ENCODE measurements at places on chromosomes 11 and 22.

DNA sequence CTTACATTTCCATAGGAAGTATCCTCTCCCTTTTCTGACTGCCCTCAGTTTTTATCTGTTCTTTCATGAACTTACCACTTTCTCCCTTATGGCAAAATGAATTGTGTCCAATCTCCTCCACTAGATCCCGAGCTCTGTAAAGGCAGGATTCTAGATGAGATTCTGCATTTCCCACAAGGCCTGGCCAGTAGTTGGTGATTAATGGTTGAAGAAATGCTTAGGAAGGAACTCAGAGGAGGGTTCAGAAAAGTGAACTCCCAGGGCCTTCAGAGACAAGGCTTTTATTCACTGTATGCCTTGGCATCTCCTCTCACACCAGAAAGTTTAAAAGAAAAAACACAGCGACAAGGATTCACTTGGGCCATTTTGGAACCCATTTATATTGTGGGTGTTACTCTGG lies 66.2 kb downstream of the CCDC81 start:
- no peak for DNase-seq

DNA sequence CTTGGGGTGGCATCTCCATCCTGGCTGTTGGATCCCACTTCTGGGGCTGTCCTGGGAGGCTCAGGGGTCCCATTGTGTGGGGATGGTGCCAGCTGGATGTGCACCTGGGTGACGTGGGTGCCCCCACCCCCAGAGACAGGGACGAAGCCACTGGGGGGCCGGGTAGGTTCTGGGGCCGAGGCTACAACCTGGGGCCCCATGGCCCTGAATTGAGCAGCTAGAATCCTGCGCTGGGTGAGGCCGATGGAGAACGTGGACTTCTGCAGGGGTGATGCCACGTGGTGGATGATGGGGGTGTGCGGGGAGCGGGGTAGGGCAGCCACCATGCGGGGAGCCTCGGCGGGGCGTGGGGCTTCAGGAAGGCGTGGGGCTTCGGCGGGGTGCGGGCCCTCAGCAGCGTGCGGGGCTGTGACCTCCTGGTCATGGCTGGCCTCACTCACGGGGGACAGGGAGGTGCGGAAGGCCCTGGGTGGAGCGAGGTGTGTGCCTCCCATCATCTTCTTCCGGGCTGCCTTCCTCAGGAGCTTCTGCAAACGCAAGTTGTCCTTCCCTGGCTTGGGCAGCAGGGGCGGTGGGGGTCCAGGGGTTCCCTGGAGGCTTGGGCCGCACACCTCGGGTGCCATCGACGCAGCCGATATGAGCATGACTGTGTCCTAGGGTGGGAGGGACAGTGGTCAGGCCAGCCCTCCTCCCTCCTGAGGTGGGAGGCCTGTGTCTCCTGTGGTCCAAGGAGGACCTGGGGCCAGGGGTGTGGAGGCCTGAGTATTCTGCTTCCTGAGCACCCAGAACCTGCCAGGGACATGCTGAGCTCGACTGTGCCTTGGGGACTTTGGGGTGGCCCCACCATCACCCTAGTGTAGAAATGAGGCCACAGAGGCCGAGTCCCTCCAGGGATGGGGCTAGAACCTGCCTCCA lies 1.5 kb downstream of the PRR33 start:
- DNase-seq, result no peak

GRCh38 chr11:116853461-116854073 lies 16.1 kb upstream of the APOA1 start:
- DNase-seq, result peak; percentile 99

- DNase-seq, result no peak
Measured at GRCh38 chr11:107951155-107951554, 22.9 kb downstream of the RAB39A start.

GRCh38 chr11:94536386-94536785 lies 7.3 kb upstream of the FUT4 start:
- no peak for DNase-seq

DNA sequence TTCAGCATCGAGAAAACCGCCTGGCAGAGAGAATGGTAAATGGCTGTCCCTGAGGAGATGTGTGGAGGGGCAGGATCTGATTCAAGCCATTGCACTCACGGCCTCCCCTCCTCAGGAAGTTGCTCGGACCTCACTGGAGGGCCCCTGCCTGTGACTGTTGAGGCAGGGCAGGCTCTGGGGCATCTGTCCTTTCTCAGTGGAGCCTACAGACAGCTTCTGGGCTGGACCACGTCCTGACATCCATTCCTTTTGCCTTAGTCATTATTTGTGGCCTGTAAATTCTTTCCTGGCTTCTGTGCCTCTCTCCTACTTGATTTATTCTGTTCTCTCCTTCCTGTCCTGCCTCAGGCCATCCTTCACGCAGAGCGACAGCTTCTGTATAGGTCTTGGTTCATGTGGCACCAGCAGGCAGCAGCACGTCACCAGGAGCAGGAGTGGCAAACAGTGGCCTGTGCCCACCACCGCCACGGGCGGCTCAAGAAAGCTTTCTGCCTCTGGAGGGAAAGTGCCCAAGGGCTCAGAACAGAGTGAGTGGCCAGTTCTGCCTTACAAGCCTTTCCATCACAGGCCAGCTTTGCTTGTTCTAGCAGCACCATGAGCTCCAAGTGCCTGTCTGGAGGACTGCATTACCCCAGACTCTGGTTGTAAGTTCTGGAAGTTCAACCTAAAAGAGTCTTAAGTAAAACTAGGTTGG lies 59.6 kb downstream of the PISD start:
- DNase-seq, result peak; percentile 97

GRCh38 chr11:112267188-112267591 lies 6.5 kb upstream of the PLET1 start:
- no peak for DNase-seq

DNA sequence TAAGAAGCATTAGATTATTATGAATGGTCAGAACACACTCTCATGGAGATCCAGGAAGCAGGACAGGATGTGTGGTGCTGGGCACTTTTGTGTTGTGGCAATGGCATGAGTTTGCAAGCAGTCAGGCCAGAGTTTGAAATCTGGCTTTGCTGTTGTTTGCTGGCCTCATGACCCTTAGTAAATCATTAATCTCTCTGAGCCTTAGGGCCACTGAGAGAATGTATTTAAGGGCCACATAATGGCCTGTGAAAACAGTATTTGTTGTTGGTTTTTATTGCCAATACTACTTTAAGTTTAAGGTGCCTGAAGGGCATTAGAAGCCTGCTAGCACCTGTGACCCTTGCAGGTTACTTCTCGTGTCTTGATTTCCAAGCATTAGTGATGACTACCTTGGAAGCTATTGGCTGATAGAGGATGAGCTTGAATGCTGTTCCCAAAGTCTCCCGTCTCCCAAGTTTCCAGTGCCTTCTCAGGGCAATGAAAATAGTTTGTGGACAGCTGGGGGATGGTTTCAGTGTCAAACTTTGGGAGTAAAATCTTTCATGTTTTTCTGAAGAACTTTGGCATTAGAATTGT lies 24.6 kb downstream of the STIM1 start:
- no peak for DNase-seq

GRCh38 chr11:61709110-61709509 lies 28.9 kb downstream of the DAGLA start:
- DNase-seq, result no peak

GRCh38 chr22:47148510-47148909 lies 386.1 kb downstream of the TBC1D22A start:
- no peak for DNase-seq

- DNase-seq, result peak; percentile 46
Measured at GRCh38 chr22:28282405-28283067, 363.5 kb upstream of the PITPNB start.

DNA sequence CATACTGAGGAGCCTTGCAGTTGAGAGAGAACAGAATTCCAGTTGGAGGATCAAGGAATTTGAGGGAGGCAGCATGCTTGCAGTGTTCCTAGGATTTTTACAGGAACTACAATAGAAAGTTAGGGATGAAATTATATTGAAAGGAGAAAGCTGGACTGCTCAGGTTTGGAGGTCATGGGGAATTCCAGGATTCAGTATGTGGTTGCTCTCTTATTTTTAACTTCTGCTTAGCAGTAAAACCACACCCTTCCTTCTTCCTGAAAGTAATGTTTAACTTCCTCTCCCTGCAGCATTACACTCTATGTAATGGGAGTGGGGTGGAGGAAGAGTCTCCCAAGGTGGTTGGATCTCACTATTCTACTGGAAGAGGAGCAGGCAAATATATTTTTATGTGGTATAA lies 31.3 kb downstream of the CTNND1 start:
- no peak for DNase-seq

GRCh38 chr11:19642185-19643158 lies 70.2 kb upstream of the NAV2 start:
- no peak for DNase-seq

DNA sequence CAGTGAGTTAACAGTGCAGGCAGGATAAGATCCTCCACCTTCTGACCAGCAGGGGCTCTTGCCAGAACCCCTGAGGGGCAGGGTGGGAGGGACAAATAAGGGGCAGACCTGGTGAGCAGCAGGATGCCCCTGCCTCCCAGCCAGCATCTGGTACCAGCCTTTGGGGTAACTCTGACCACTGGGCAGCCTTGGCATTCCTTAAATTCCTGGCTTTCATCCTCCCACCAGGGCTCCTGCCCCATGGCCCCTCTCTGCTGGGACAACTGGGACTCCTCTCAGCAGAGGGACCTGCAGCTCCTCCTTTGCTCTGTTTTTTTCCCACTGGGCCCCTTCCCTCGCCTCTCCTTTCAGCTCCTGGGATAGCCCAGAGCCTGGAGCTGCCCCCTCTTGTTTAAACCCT lies 98.0 kb upstream of the CD82 start:
- DNase-seq, result no peak

DNA sequence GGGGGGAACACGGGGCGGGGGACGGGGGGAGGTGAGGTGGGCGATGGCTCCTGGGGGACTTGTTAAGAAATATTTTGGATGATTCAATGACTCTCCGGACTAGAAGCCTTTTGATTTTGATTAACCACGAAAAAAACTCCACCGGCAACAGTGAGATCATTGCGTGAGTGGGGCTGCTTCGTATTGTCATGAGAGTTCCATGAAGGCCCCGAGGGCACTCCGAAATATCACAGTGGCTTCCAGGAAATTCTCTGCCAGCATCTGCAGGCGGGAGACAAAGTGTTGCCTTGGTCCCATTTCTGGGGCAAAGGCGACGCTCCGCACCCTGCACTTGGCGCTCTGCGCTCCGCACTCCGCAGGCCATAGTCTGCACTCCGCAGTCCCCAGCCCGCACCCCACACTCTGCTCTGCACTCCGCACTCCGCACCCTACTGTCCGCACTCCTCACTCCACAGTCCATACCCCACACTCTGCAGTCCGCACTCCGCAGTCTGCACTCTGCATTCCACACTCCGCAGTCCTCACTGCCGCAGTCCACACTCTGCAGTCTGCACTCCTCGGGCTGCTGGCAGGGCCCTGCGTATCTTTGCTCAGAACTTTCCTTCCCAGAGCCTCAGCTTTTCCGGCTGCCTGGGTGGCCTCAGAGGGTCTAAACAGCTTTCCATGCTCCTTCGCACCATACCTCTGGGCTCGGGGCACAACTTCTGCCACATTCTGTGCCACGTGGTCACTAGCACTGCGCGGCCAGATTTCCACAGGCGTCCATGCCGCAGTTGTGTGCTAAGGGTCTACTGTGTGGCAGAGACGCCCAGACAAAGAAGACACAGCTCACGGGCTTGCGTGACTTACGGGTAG lies 61.1 kb downstream of the LINC01488 start:
- DNase-seq, result peak; percentile 35

GRCh38 chr11:12537778-12538401 lies 136.3 kb upstream of the TEAD1 start:
- no peak for DNase-seq

DNA sequence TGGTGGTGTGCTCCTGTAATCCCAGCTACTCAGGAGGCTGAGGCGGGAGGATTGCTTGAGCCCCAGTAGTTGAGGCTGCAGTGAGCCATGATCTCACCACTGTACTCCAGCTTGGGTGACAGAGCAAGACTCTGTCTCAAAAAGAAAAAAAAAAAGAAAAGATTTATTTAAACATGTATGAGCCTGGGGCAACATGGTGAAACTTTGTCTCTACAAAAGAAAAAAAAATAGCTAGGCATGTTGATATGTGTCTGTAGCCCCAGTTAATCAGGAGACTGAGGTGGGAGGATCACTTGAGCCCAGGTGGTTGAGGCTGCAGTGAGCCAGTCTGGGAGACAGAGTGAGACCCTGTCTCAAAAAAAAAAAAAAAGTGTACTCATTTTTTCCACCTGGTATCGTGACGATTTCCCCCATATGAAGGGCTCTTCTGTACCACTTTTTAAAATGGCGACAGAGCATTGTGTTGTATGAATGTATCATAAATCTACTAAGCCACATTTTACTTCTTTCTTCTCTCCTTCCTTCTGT lies 16.4 kb upstream of the KCTD14 start:
- peak; percentile 37 for DNase-seq

DNA sequence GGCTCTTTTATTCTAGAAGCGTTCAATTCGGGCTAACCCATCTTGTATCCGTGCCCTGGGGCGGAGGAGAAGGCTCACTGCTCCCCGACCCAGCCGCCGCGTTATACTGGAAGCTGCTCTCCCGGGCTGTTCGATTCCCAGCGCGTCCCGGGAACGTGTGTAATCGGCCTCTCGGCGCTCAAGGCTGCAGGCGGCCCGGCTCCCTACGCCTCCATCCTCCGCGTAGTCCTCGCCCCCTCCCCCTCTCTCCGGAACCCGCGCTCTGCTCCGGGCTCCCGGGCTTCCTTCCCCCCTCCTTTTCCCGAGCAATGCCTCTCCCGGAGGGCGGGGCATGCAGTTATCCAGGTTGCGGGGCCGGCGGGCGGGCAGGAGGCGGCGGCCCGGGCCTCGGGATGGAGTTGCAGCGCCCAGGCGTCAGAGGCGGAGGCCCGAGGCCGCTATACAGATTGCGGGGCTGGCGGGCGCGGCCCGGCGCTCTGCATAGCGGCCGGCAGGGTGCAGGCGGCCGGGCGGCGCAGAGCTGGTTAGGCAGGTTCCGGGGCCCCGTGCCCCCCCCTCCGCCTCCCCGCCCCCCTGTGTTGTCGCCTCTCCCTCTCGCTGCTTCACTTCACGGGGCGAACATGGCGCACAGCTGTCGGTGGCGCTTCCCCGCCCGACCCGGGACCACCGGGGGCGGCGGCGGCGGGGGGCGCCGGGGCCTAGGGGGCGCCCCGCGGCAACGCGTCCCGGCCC lies at the start of gene KMT2A:
KMT2A (plus strand) TSS at position 600 of the 732 bp plus-strand sequence; CDS start at position 621, 21 bp downstream.
- peak; percentile 95 for DNase-seq

DNA sequence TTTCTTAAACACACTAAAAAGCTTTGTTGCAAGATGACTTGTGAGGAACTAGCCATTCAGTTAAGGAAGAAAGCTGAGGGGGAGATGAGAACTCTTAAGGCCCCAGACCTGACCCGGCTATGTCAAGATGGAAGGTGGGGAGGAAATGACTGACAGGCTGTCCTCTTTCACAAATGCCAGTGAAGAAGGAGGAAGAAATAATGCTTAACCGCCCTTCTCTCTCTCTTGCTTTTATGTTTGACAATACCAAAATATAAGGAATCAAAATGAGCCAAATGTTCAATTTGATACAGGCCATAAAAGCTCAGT lies 87.4 kb downstream of the AMBRA1 start:
- DNase-seq, result no peak

DNA sequence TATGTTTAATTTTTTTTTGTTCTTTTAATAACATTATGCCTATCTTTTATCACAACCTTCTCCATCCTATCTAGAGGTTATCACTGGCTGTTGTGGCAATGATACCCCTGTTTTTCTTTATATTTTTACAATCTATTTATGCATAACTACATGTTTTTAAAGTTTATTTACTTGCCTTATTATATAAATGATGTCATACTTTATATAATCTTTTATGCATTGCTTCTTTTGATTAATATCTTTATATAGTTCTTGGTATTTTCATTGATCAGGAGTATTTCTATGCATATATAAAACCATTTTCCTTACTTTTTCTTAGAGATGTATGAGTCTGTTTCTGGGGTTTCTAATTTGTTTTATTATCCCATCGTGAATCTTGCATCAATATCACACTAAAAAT lies 719.8 kb upstream of the RAG2 start:
- DNase-seq, result no peak

- DNase-seq, result peak; percentile 78
Measured at GRCh38 chr11:104390651-104391050, 226.7 kb upstream of the PDGFD start.

Data from M059J (cell line).